Activated CD8-positive, alpha-beta memory T cell treated with anti-CD3 and anti-CD28 coated beads for 1 hour (primary cell): ENCODE measurements at places on chromosomes 5 and 9.

- no peak for DNase-seq
Observed at GRCh38 chr5:155554500-155554899, 540.9 kb downstream of the KIF4B start.

DNA sequence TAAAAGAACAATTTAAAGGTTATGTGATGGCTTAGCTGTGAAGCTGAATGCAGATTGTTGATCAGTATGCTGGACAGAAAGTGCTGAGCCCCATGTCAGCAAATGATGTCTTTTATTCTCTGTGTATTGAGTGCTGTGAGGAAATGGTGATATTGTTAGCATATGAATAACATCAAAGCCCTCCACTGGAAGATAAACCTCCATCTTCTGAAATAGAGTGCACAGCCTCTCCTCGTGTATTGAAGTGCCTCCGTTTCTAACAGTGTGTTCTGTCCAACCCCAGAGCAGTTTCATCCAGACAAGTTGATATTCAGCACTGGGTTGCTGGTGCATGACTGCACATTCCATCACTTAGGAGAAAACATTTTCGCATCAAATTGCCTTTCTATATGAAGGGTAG lies 242.9 kb downstream of the CSNK1G3 start:
- no peak for DNase-seq

GRCh38 chr5:56434986-56435385 lies 201.9 kb upstream of the ANKRD55 start:
- no peak for DNase-seq

GRCh38 chr9:84239343-84239742 lies 101.2 kb downstream of the SLC28A3 start:
- no peak for DNase-seq

DNA sequence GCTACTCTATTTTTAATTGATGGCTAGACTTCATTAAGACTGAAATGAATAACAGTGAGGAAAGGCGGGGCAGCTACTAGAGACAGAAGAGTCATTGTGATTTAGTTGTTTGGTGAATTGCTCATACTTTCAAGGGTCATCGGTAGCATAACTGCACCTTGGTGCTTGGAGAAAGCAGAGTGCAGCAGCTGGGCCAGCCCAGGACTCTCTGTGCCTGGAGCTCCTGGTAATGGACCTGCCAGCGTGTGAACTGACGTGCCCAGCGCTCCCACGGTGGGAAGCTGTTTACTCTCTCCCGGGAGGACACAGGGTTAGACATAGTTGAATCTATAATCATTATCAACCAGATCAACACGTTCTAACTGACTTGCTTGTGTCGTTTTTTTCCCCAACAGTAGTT lies 42.9 kb downstream of the LURAP1L start:
- DNase-seq = no peak

DNA sequence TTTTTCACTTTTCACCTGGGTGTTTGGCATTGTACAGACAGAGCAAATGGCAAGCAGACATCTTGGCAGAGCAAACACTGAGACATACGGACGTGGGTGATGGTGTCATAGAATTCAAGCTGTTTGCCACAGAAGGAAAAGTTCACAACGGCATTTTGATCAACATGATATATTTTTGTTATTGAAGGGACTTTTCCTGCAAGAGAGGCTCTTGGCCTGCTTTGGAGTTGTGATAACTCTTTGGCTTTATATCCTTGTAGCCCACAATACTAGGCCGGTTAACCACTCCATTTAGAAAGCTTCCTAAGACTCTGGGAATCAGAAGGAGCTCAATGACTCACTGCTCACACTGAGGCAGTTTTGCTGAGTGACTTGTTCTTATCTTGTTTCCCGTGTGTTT lies 1038.3 kb downstream of the TLE1 start:
- no peak for DNase-seq
